Head of caudate nucleus (tissue), 42 donors: ENCODE measurements at places on chromosomes 5 and 9.

DNA sequence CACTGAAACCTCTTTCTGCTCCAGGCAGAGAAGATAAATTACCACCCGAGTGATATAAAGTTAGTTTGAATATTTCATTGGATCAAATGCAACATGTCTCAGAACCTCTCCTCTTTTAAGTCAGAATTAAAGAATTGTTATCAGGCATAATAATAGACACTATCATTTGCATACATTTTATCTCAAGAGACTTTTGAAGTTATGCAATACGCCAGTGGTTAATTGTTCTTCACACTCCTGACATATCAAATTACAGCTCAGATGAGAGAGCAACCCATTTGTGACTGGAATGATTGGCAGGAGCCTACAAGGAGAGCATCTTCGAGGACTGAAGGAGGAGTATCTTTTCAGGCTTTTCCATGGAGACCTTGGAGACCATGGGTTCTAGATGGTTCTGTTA lies 452.2 kb downstream of the KDM4C start:
- DNase-seq, result no peak

DNA sequence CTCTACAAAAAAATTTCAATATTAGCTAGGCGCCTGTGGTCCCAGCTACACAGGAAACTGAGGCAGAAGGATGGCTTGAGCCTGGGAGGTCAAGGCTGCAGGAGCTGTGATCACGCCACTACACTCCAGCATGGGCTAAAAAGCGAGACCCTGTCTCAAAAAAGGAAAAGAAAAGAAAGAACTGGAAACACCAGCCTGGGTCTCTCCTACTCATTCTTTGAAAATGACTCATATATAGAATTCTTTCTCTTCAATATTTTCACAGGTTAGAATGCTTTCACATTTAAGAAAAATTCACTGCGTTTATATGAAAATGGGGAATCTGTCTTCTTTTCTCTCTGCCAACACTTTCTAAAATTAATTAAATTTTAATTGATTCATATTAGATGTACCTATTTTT lies 115.6 kb downstream of the TRPM6 start:
- no peak for DNase-seq

- no peak for DNase-seq
These were observed 961 bp downstream of the DPP7 start for GRCh38 chr9:137113385-137114159.

- no peak for DNase-seq
These were observed 130.1 kb upstream of the SLC44A1 start for GRCh38 chr9:105114318-105114717.

- DNase-seq, result no peak
These were observed 5.8 kb downstream of the SREK1 start for GRCh38 chr5:66149950-66150349.

GRCh38 chr5:468401-468800 lies 25.4 kb downstream of the EXOC3 start:
- no peak for DNase-seq

DNA sequence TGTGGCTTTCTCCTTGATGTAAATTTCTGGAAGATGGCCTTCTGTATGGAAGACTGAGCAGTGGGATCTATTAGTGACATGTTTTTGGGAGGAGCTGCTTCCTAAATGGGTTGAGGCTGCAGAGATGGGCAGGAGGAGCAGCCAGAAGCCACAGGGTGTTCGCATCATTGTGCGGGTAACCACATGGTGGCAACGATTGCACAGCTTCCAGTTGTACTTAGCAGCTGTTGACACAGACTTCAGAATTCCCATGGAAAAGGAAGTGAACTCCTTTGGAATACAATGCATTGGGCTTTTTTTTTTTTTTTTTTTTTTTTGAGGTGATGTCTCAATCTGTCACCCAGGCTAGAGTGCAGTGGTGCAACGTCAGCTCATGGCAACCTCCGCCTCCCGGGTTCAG lies 297.3 kb downstream of the NR3C1 start:
- DNase-seq, result peak; percentile 63

- peak; percentile 65 for DNase-seq
These were observed 1.7 kb downstream of the ASB6 start for GRCh38 chr9:129640086-129640870.

- DNase-seq, result no peak
These were observed 158.9 kb downstream of the APBA1 start for GRCh38 chr9:69513141-69513820.
